ENCODE measurements at places on chromosomes 11 and 22. TPM values are rescaled to one million over a fixed set of nuclear protein-coding genes. Genes with fewer than 3 reads are reported as not detected.

Gene MGAT3
- not detected for total RNA-seq

Gene PGR
- not detected for total RNA-seq

Gene P2RY6
- 0.29 TPM for total RNA-seq

Gene APOA4
- not detected for total RNA-seq

Gene ELF5
- total RNA-seq: not detected
